Cardiac septum (tissue), 1 donor: ENCODE measurements at places on chromosomes 16 and 17.

DNA sequence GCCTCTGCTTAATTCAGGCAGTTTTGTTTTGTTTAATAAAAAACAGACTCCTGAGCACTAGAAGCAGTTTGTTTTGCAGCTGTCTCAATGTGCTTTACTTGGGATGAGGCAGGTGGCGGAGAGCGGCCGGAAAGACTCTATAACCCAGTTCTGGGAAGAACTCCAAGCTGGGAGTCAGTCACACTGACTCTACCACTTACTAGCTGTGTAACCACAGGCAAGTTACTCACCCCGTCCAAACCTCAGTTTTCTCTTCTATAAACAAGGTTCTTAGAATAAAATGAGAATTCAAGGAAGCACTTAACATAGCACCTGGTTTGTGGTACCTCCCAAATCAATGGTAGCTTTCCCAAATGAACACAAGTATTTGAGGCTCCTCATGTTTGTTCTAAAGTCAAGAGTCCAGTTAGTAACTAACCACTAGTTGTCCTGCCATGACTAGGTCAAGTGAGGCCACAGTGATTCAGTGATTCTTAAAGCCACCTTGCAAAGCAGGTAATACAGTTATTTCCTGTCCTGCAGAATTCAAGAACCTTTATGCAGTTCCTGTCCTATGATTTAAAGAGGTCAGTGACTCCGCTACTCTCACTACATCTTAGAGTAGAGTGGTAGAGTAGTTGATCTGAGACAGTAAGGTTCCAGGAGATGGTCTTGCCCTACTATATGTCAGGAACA is 2.7 kb downstream of the TXNDC17 start:
- no peak for DNase-seq

- DNase-seq = peak; percentile 88
Observed at GRCh38 chr17:78748730-78749317, 33.2 kb downstream of the CYTH1 start.

- no peak for DNase-seq
Observed at GRCh38 chr17:79844869-79845600, 5.8 kb upstream of the CBX4 start.

DNA sequence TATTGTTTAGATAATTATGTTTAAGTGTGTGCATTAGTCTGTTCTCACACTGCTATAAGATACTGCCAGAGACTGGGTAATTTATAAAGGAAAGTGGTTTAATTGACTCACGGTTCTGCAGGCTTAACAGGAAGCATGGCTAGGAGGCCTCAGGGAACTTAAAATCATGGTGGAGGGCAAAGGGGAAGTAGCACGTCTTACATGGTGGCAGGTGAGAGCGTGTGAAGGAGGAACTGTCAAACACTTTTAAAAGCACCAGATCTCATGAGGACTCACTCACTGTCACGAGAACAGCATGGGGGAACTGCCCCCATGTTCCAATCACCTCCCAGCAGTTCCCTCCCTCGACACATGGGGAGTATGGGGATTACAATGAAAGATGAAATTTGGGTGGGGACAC is 203.5 kb upstream of the GOT2 start:
- DNase-seq = no peak

DNA sequence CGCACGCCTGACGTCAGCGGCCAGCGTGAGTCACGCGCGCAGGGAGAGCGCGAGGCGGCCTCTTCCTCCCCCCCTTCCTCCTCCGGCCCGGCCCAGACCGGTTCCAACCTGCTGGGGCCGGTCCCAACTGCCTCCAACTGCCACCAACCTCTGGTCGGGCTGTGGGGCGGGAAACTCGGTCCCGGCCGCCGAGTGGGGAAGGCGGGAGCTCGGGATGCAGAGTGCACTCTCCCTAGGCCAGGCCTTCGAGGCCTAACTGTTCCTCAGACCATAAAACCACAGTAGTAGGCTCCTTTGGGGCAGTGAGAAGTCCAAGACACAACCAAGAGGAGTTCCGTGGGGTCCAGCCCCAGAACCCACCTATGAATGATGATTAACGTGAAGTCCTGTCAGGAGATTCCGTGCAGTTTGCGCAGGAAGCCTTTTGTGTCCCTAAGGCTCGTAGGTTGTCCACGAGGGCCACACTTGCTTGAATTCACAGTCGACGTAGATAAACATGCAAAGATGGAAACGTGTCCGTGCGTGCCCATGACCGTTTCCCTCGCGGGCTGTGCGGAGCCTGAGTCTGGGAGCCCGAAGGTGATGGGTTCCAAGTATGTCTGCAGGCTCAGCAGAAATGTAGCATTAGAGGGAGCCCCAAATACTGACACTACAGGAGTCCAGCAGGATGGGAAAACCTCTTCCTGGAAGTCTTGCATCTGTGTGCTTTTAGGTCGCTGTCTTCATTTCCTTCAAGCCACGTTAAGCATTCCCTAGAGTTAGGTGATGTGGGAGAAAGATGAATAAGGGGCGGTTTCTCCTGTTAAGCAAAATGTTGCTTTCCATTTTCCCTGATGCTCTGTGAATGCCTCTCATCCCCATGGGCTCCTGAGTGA is 647 bp downstream of the UNK start:
- DNase-seq = peak; percentile 96

DNA sequence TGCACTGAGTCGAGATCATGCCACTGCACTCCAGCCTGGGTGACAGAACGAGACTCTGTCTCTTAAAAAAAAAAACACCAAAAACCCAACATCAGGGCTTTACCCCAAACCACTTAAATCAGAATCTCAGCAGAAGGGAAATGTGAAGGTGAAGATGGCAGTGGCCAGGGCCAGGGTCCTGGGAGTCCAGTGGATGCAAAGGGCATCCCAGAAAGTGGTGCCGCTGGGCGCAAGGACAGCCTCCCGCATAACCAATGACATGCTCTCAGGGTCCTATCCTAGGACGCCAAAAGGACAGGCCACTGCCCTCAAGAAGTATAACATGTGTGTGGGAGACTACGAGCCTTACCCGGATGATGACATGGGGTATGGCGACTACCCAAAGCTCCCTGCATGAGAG is 7.9 kb downstream of the TUBD1 start:
- DNase-seq = no peak

- DNase-seq = no peak
Observed at GRCh38 chr16:86611525-86611855, 33.1 kb downstream of the FOXL1 start.

- DNase-seq = no peak
Observed at GRCh38 chr16:83365166-83365565, 442.6 kb upstream of the HSBP1 start.

- no peak for DNase-seq
Observed at GRCh38 chr16:64907844-64908243, 214.0 kb downstream of the CDH11 start.

DNA sequence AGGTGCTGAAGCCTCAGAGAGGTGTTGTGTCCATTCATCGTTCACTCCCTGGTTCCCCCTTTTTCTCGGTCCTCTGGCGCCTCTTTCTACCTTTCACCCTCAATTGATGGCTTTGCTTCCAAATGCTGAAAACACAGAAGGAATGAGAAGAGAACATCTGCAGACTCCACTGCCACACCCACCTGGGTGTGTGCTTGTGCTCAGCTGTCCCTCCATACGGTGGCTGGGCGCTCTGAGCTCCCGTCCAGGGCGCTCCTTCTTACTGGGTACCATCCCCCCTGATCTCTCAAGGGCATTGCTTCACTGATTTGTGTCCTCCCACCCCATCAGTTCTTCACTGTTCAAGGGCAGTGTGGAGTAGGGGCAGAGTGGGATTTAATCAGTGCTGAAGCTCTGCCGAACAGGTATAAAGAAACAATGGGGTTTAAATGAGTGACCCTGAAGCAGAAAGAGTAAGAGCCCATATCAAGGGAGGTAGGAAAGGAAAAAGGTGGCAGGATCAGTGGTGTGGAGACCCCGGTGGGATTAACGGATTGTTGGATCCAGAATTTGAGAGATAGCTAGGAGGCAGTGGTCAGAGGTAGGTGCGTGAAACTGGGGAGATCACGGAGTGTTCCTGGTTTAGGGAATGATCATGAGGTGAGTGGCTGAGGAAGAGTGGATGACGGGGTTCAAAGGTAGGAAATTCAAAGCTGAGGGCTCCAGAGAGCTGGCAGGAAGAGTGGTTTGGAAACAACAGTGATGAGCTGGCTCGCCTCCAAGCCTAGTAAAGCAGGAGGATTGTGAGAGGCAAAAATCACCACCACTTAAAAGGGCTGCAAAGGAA is 40.8 kb downstream of the MRTFB start:
- peak; percentile 75 for DNase-seq

- DNase-seq = no peak
Observed at GRCh38 chr17:31745964-31746600, 113.0 kb downstream of the COPRS start.

- peak; percentile 82 for DNase-seq
Observed at GRCh38 chr16:84738255-84739038, 38.6 kb downstream of the USP10 start.

DNA sequence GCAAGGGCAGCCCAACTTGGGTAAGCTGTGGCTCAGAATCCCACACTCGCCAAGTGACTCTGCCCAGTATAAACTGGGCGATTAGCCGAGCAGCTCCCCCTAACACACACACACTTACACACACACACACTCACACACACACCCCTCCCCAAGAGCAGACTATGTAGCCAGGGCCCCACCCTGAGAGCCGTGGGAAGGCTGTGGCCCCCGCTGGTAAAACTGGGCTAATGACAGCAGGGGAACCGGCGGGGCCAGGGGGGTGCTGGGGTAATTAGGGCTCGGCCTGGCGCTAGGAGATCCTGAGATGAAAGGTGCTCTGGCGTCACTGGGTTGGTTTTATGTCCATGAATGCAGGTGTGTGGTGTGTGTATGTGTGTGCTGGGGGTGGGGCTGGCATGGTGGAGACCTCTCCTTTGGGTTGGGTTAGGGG is 1.1 kb upstream of the THRA start:
- DNase-seq = no peak

- no peak for DNase-seq
Observed at GRCh38 chr17:57236686-57237299, 19.5 kb upstream of the MSI2 start.

DNA sequence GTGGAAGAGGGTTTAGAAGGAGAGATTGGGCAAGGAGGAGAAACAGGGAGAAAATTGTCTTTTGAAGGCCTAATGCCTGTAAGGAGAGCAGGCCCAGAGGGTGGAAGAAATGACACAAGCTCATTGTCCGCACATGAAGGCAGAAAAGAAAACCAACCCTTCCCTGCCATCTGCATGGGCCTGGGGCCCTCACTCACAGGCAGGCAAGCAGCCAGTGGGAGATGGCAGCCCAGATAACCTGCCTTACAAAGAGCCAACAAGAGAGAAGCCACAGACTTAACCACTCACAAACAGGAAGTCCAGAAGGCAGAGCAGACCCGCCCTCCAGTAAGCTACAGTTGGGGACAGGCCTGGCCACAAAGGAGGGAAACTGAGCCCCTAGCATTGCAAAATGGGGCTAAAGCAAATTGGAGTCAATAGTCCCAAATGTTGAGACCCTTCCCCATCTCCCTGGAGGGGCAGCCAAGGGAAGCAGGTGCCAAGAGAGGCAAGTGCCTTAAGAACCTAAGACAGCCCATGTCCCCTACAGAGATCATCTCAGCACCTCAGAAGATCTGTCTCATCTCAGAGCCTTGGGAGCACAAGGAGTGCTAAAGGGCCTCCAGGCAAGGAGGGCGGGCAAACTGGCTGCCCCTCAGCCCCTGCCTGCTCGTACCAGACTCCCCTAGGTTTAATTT is 7.3 kb upstream of the TSPOAP1 start:
- DNase-seq = peak; percentile 86

DNA sequence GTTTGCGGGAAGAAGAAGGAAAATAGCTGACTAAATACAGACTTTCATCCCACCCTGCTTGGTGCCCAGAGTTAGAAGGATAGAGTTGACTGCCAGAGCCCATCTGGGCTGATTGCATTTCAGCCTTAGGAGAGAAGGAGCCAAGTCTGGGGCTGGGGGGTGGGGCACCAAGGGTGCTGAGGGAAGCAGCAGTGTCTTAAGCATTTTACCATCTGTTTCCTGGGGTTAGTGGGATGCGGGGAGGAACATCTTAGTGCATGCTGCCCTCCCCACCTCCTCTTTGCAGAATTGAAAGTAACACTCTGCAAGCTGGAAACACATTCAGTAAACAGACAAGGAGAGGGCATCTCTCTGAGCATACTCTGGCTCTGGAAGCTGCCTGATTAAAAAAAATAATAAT is 1.5 kb upstream of the ARL5C start:
- DNase-seq = no peak

DNA sequence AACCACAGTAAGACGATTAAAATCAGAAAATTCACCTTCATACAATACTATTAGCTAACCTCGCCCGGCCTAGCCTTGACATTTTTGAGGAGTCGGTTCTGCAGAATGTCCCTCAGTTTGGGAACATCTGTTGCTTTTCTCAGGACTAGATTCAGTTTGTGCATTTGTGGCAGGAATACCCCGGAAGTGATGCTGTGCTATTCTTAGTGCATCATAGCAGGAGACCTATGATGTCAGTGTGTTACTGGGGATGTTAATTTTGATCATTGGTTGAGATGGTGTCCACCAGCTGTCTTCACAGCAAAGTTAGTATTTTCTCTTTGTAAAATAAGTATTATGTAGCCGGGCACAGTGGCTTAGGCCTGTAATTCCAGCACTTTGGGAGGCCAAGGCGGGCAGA is 21.5 kb upstream of the HELZ start:
- peak; percentile 5 for DNase-seq

DNA sequence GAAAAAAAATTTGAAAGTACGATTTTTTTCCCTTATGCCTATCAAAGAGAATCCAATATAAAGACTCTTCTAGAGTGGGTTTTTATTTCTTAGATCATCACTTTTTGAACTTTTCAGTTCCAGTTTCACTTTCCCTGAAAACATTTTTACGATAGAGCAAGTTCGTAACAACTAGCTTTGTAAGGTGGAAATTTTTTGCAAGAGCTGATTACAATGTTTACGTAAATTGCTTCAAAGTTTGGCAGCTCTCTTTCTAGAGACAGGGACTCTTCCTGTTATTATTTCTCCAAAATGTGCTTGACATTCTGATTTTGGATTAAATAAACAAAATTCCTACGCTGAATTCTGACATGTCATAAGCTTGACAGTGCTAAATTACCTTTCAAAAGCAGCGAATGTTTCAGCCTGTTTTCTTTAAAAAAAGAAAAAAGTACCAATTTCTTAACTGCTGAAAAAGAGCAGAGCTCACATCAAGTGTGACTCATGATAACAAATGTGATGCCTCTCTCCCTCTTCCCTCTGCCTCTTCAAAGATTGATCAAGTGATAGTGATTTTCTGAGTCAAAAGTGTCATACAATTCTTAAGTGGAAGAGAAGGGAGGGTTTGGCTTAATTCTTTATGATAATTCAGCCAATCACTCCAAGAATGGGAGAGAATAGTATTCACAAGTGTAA is 175.2 kb downstream of the KCNJ2 start:
- no peak for DNase-seq

- no peak for DNase-seq
Observed at GRCh38 chr17:51164911-51165679, 1.1 kb upstream of the NME2 start.

GRCh38 chr17:81250286-81251093 is 11.4 kb downstream of the NDUFAF8 start:
- DNase-seq = no peak
